Stimulated activated CD8-positive, alpha-beta memory T cell treated with anti-CD3 and anti-CD28 coated beads, Interleukin-4, amount 100 ng/mL, for 48 hours (primary cell): ENCODE measurements at places on chromosomes 5 and 9.
A peak's percentile ranks its signal among the peaks of the same experiment; 100 is the strongest.

DNA sequence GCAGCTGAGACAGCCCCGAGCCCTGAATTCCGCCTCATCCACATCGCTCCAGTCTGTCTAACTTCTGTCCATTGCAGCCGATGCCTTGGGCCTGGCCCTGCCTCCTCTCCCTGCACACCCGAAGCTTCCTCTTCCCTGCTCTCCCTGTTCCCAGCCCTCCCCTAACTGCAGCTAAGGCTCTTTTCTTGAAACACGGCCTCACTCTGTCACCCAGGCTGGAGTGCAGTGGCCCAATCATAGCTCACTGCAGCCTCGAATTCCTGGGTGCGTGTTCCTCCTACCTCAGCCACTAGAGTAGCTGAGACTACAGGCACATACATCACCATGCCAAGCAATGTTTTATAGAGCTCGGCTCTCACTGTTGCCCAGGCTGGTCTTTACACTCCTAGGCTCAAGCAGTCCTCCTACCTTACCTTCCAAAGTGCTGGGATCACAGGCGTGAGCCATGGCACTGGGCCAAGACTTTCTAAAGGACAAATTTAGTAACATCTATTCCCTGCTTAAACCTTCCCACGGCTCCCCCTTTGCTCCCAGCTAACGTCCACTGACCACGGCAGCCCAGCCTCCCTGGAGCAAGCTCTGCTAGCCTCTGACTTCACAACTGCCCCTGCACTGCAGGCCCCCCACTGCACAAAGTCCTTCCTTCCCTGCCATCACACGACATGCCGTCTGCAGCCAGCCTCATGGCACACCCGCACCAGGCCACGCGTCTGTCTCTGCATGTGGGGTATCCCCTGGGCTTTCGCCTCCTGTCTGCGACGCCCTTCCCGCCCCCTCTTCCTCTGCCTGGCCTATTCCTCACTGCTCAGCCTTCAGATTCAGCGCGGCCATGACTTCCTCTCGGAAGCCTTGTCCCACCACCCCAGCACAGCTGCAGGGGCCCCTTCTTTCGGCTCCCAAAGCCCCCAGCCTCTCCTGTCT lies 28.6 kb downstream of the LAMC3 start:
- no peak for DNase-seq

DNA sequence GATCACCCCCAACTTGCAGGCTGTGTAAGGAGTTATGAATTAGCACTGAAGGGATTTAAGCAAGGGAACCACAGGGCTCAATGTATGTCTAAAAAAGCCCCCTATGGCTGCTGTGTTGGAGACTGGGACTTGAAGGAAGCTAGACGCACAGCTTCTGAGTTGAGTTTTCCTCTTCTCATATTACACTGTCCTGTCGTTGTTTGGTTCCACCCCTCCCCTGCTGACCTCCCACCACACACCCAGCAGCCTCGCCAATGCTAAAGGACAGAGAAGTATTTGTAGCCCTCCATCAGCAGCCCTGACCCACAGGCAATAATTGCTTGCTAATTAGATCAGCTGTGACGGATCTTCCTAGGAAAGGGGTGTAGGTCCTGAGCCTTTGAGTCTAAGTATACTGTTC lies 15.1 kb upstream of the CARTPT start:
- no peak for DNase-seq

- no peak for DNase-seq
These were observed 116.1 kb upstream of the RASA1 start for GRCh38 chr5:87151547-87151946.

GRCh38 chr5:79856456-79857055 lies 134.5 kb downstream of the MTX3 start:
- DNase-seq, result no peak

- no peak for DNase-seq
These were observed 338.0 kb downstream of the SEMA5A start for GRCh38 chr5:9207817-9208418.

- no peak for DNase-seq
These were observed 345.0 kb downstream of the NNT start for GRCh38 chr5:43947935-43948334.

DNA sequence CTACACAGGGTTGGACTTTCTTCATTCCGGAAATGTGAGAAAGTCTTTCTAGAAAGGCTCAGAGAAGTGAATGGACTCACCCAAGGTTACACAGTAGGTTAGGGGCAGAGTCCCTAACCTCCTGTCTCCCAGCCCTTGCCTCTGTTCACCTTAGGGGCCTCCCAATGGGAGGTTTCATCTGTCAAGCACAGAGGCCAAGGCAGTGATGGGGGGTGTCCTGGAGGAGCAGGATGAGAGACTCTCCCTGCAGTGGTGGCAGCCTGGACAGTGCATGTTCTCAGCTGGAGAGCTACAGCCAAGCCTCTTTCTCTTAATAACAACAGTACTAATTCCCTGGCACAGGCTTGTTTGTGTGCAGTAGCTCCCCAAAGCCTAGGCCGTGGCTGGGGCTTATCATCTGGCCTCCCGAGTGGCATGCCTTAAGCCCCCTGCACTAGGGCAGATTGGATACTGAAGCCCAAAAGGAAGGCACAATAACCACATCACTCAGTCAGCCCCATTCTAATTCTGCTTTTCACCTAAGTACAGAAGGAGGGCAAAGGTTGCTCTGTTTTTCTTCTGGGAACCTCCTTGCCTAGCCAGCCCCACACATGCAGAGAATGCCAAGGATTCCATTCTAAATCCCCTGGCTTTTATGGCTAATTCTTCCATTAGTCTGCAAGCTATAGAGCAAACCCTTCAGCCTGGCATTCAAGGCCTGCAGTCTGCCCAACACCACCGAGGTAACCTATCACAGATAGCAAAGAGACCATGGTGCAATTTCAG lies 50.2 kb upstream of the XPA start:
- no peak for DNase-seq

DNA sequence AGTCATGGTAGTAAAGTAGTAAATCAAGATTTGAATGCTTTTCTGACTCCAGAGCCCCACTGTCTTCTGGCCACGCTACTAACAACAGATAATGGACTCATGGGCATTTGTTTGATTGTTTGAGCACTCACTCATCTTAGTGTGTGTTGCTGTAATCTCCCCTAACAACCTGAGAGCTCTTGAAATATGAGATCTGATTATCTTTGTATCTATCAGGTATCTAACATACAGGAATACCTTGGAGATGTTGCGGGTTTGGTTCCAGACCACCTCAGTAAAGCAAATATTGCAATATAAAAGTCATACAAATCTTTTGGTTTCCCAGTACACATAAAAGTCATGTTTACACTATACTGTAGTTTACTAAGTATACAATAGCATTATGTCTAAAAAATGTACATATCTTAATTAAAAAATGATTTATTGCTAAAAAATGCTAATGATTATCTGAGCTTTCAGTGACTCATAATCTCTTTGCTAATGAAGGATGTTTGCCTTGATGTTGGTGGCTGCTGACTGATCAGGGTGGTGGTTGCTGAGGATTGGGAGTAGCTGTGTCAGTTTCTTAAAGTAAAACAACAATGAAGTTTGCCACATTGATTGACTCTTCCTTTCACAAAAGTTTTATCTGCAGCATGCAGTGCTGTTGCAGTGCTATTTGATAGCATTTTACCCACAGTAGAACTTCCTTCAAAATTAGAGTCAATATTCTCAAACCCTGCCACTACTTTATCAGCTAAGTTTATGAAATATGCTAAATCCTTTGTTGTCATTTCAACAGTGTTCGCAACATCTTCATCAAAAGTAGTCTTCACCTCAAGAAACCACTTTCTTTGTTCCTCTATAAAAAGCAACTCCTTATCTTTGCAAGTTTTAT lies 92.2 kb downstream of the ZNF462 start:
- no peak for DNase-seq

DNA sequence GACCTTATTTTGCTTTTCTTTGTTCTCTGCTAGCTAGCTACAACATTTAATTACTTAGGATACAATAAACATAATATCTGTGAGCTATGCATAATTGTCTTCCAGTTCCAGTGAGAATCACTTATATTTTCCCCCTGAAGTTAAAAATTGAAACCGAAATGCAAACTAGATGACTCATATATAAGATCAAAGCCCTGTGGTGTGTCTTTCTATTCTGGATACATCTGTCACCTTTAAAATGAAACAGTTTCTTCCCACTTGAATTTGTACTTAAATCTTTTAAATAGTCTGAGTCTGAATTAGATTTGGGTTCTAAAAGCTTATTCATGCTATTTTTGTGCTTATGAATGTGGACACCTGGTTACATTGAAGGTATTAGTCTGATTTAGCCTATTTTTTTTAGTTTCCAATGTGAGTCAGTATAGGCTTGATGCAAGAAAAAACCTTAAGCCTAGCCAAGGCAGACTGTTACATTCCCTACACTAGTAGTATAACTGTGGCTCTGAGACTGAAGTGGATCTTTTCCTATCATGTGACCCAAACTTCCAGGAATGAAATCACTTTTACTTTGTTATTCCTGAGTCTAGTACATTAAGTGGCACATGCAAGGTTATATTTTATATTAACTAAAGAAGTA lies 703.5 kb upstream of the RGMB start:
- DNase-seq, result no peak

GRCh38 chr5:87263498-87263897 lies 4.2 kb upstream of the RASA1 start:
- no peak for DNase-seq

- DNase-seq, result no peak
These were observed 229.9 kb downstream of the SPOCK1 start for GRCh38 chr5:137269274-137269673.

- DNase-seq, result no peak
These were observed 119.6 kb upstream of the FST start for GRCh38 chr5:53360811-53361210.

GRCh38 chr5:81980598-81981260 lies 8.9 kb downstream of the ATG10 start:
- DNase-seq, result no peak

- DNase-seq, result no peak
These were observed 24.1 kb upstream of the TCOF1 start for GRCh38 chr5:150333400-150333799.

DNA sequence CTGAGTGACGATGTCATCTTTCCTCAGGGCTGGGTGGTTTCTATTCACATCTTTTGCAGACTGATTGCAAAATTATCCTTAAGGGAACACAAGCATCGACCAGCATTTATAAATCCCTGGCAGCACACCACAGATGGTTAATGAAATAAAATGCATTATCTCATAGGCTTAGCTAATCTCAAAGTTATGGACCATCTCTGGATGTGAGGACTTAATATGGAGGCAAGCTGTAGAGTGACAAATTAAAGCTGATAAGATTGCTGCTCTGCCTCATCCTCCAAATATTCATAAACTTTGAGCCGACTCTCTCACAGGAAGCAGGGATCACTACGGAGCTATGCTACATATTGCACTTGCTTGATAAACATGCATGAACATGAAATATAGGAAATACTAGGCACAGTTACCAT lies 663.2 kb upstream of the RGMB start:
- DNase-seq, result no peak

- DNase-seq, result no peak
These were observed 13.5 kb downstream of the BTNL9 start for GRCh38 chr5:181053488-181054121.

GRCh38 chr9:111783857-111784256 lies 10.9 kb downstream of the SHOC1 start:
- no peak for DNase-seq

- DNase-seq, result no peak
These were observed 1383.0 kb upstream of the C9orf72 start for GRCh38 chr9:28956116-28956880.

- no peak for DNase-seq
These were observed 263.4 kb downstream of the SEC61B start for GRCh38 chr9:99485459-99485858.

- peak; percentile 40 for DNase-seq
These were observed 53.5 kb upstream of the GRIN3A start for GRCh38 chr9:101791938-101792337.

GRCh38 chr9:88766778-88767503 lies 224.3 kb upstream of the S1PR3 start:
- DNase-seq, result no peak

DNA sequence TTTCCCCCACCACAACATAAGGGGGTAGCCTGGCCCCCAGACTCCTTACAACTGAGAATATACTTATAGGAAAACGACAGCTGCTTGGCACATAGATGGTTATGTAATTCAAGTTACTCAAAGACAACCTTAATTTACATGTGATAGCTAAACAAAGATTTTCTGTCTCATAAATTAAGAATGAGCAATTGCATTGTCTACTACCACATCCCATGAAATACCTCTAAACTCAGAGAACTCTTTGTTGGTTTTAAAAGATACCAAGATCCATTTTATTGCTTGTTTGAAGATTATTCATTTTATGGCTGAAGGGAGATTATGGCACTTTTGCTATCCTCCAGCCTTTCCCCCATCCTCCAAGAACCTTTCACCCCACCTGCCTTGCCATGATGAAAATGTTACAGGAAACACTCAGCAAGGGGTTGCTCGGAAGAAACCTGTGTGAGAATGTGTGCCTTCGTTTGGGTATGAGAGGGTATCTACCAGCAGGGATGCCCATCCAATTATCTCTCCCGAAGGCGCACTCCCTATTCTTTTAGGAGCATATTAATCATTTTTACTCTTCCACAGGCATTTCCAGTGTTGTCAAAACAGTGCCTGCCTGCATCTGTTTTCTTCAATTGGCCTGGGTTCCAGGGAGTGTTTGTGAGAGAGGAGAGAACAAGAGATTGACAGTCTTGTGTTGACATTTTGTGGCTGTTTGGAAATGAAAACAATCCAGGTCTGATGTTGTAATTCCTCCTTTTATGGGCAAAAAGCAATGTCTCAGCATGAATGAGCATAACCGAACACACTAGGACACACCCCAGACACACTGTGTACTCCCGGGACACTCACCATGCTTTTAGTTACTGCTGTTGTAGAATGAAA lies 208.0 kb upstream of the ANKRD55 start:
- DNase-seq, result no peak

- DNase-seq, result no peak
These were observed 250.5 kb upstream of the TUT7 start for GRCh38 chr9:86604741-86605140.

GRCh38 chr5:167866797-167867196 lies 424.6 kb upstream of the WWC1 start:
- no peak for DNase-seq

DNA sequence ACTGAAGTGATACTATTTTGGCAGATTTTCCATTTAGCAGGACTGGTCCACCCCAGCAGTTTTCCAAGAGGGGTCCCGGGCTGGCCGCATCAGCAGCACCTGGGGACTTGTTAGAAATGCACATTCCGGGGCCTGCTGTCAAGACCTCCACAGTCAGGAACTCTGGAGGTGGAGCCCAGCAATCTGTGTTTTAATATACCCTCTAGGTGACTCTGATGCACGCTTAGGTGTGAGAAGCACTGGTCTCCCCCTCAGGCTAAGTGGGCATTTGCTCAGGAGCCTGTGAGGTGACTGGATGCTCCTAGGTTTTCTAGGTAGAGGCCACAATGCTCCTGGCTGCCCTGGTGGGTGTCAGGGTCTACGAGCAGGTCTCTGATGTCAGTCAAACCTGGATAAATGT lies 81.7 kb downstream of the DCP2 start:
- no peak for DNase-seq

DNA sequence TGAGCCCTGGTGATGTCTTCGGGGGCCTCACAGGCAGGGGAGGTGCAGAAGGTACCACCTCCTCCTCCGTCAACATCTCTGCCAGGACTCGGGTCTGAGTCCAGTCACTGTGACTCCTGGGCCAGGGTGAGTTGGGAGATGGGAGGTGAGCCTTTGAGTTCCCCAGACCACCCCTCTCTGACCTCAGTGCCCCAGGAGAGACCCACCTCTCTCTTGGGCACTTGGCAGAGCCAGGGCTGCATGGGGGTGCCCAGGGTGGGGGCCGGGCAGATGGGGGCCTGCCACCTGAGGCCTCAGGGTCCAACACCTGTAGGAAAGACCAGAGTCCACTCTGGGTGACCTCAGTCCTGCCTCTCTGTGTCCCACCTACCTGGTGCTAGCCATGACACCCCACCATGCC lies 6.8 kb downstream of the KIF12 start:
- no peak for DNase-seq

GRCh38 chr9:113636165-113636564 lies 172.6 kb downstream of the RGS3 start:
- DNase-seq, result no peak
